ENCODE measurements at places on chromosomes 6 and 20.

- DNase-seq, result no peak
These were observed 262.3 kb downstream of the ZNF217 start for GRCh38 chr20:53331151-53331973.

- DNase-seq, result no peak
These were observed 546.6 kb downstream of the CD83 start for GRCh38 chr6:14664112-14664601.

DNA sequence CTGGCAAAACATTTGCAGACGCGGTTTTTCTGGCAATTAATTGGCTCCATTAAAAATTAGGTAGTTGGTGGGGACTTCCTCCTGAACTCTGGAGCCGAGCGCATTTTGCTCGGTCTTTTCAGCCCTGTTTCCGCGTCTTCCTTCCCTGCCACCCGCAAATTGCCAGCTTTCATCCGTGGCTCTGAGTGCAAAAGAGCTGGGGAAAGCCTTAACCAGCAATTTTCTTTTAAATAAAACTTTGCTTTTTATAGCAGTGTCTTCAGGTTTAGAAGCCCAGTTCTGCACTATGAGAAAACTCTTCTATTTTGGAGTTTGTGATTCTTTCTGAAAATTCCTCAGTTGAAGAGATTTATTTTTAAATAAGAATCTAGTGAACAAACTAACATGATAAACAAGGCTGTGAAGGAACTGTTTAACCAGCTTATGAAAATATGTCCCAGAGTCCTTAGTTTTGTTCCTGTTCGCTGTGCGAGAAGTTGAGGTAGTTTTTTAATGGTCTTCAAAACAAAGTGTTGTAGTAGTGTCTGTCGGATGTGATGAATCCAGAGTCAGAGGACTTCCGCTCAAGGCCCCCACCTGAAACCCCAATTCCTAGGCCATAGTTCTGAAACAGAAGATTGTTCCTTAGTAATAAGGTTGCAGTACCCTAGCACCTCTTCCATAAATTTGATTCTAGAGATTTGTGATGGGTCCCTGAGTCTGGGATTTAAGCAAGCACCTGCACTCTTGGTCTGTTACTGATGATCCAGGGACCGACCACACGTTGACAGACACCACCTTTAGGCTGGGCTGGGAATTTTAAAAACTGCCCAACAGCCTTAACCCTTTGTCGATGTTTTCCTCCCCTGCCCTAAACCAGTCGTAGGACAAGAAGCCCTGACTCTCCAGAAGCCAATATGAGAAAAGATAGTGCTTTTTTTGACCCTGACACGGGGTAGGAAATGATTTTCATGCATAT, 950 bp downstream of the KCTD20 start:
- no peak for DNase-seq

DNA sequence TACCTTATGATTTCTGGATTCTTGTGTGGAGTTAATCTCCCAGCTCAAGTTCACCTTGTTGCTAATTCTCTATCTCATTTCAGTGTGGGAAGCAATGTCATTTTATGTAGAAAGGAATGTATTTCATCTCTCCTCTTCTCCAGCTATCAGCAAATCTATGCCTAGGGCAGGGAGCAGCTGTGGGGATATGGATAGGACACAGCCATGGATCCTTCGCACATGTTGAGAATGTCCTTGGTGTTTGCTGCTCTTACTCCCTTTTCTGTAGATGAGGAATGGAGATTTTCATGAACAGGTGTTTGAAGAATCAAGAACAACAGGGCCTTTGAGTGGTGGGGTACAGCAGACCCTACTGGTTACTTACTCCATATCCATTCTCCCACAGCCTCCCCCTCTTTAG, 182.0 kb downstream of the UST start:
- no peak for DNase-seq

DNA sequence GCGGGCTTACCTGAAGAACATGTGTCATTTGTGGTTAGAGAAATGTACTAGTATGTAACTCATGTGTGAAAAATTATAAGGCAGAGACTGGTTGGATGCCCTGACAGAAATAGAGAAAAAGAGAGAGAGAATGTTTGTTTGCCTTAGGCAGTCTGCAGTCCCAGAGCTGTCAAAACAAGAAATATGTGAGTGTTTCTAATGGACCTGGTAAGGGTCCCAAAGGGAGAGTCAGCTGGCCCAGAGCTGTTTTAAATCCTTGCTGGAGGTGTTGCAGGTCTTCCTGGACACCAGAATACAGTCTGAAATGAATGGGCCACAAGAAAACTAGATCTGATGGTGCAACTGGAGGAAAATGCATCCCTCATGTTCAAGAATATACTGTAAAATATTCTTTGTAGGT, 158.3 kb upstream of the OGFRL1 start:
- DNase-seq, result no peak

- no peak for DNase-seq
These were observed 110.9 kb downstream of the CDC5L start for GRCh38 chr6:44498436-44498835.

DNA sequence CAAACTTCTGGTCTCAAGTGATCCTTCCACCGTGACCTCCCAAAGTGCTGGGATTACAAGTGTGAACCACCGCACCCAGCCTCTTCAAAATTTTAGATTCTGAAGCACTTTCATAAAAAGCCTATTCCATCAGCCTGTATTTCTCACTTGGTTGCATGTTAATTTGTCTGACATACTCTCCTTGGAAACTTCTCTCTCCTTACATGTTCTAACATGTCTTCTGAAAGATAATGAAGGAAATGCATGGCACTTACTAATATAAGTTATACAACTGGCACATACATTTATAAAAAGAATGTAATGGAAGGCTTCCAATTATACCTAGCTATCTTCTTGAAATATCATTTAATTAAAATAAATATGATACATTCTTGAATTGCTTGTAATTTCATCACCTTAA, 597.5 kb downstream of the TBC1D32 start:
- DNase-seq, result no peak

DNA sequence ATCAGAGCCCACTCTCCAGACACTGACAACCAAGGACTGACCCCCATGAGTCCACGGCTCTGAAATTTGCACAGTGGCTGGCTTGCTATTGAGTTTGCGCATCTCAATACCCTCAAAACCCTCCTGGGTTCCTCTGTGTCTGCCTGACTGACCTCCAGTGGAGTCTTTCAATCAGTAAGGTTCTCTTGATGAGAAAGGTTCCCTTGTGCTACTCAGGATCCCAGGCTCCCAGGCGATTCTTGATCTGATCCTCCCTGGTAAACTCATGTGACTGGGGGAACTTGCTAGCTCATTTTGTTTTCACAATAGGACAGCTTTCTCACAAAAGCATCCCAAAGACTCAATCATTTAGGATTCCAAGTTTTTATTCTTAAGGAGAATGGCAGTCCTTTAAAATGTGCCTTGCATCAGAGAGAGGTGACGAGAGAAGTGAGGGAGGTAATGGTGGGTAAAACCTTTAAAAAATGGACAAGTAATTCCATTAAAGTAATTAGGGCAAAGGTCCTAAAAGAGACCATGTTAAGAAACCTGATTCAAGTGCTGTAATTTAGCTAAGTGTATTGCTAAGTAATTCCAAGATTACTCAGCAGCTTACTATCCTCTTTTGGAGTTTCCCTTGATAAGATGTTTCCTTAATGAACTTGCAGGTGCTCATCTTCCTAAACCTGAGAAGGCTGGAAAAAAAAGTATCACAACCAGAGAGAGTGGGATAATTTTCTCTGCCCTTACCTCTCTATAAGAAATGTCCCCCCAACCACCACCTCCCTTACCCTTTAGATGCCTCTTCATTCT, 304.7 kb upstream of the SGK1 start:
- DNase-seq, result no peak

GRCh38 chr6:64294034-64294433, 658.4 kb downstream of the PHF3 start:
- no peak for DNase-seq

DNA sequence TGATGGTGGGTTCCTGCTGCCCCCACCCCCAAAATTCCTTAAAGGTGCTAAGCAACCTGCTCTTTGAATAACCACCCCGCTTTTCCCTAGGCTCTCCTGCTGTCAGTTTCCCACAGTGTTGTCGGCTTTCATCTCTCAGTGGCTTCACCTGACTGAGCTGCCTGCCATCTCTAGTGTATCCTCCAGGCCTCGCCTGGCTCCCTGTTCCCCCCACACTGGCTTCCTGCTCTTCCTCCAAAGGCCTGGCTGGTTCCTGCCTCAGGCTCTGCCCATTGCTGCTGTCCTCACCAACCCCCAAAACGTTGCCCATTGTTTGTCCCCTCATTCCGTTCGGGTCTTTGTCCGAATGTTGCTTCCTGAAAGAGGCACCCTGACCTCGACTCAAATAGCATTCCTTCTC, 93.8 kb upstream of the POPDC3 start:
- DNase-seq, result no peak

- no peak for DNase-seq
These were observed 84.6 kb upstream of the F13A1 start for GRCh38 chr6:6405031-6405430.

DNA sequence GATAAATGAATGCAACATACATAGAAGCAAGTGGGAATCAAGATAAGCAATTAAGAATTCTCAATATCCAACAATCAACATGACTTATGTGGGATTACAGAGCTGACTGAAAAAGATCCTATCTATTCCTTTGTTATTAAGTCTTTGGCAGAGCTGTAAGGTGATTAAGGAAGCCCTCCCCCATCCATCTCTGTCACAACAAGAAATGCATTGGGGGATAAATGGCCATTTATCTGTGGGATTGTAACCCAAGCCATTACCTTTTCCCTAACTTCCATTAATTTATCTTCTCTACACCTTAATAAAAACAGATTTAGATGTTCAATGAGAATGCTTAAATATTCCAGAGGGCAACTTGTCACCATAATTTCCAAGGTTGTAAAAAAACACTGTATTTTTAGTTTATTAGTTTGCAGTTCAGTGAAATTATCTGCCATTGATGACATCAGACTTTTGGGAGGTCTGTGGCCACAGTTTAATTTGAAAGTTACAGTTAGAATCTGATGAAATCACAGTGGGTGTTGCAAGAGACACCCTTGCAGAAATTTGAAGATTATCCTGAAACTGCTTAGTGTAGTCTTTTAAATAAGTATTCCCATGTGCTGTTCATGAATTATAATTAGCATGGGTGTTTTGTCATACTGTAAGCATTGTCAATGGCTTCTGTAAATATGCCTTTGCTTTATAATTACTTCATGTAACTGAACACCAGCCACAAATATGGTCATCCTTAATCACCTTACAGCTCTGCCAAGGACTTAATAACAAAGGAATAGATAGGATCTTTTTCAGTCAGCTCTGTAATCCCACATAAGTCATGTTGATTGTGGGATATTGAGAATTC, 49.4 kb upstream of the FYN start:
- no peak for DNase-seq

DNA sequence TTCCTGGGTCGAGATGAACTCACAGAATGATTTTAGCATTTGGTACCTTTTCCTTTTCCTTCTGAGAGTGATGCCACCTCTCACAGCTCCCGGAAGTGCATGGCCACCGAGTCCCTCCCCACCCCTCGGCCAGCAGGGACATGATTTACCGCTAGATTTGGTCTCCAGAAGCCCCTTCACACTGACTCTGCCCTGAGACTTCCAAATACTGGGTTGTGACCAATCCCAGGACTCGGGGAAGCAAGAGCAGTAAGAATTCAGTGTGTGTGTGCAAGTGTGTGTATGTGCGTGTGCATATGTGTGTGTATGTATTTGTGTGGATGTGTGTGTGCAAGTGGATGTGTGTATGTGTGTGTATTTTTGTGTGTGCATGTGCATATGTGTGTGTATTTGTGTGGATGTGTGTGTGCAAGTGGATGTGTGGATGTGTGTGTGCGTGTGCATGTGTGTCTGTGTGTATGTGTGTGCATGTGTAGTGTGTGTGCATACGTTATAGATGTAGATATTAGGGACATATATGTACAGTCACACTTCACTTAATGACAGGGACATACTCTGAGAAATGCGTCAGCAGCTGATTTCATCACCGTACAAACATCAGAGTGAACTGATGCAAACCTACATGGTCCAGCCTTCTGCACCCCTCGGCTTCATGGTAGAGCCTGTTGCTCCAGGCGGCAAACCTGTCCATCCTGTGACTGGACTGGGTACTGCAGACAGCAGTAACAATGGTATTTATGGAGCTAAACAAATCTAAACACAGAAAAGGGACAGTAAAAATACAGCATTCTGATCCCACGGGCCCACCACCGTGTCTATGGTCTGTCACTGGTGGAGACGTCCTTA, 374.5 kb downstream of the TAF4 start:
- DNase-seq, result no peak
